ENCODE measurements at places on chromosomes 11 and 22.

DNA sequence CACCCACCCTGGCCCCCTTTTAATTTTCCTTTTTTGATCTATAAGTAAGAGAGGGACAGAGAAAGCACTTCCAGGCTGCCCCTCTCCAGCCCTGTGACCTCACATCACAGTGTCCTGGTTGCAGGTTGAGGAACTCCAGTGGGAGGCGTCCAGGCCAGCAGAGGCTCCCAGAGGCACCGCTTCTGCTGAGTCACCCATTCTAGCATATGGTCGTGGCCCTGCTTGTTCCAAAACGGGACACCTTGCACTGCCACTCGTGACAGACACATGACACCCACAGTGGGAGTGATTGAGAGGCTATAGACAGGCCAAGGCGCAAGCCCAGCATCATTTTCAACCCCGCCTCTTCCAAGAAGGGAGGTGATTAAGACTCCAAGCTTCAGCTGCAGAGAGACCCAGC is 16.0 kb upstream of the TMPRSS4 start:
- no peak for DNase-seq

DNA sequence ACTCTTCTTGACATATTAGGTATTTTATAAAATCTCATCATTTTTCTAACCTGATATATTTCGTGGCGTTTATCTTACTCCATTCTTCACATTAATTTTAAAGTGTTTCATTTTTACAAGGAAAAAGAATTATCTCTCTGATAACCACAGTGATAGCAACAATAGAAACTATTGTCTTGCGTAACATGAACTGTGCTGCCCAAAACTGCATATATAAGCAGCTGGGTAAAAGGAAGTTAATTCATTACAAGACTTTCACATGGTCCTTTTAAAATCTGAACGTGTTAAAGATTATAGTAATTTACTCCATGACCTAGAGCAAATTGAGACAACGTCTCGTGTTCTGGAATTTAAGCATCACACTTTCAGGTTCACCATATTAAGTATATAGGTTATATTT is 210.4 kb upstream of the GRIA4 start:
- DNase-seq, result no peak

- no peak for DNase-seq
These were observed 60.0 kb downstream of the THAP12 start for GRCh38 chr11:76320929-76321328.

DNA sequence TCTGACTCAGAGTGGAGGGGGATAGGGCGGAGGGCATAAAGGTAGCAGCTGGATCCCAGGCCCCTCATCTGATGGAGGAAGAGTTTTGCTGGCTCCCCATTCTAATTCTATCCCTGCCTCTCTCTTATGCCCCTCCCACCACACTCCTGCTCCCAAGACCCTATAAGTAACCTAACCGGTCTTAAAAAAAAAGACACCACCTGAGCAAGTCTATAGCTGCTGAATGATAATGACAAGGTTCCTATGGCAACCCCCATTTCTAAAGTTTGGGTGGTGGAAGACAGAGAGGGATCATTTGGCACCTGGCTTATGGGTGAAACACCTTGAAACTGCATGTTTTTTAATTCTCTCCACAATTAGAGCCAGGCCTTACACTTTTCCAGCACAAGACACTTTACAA is 69.6 kb downstream of the LARGE1 start:
- DNase-seq, result peak; percentile 55

DNA sequence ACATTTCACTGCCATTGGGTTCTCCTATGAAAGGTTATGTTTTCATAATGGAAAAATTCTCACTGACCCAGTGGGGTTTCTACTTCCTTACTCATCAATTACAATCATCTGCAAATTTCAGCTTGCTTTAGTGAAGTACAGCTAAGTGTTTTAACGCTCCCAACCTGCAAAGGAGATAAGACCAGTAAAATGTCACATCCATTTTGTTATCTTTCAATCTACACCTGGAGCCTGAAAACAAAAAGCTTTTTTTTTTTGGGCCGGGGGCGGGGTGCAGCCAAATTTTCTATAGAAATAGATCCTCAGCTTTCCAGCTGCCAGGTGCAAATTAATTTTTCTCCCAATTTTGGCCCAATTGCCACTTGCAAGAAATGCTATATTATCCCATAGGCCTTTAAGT is 40.6 kb downstream of the CADM1 start:
- no peak for DNase-seq

DNA sequence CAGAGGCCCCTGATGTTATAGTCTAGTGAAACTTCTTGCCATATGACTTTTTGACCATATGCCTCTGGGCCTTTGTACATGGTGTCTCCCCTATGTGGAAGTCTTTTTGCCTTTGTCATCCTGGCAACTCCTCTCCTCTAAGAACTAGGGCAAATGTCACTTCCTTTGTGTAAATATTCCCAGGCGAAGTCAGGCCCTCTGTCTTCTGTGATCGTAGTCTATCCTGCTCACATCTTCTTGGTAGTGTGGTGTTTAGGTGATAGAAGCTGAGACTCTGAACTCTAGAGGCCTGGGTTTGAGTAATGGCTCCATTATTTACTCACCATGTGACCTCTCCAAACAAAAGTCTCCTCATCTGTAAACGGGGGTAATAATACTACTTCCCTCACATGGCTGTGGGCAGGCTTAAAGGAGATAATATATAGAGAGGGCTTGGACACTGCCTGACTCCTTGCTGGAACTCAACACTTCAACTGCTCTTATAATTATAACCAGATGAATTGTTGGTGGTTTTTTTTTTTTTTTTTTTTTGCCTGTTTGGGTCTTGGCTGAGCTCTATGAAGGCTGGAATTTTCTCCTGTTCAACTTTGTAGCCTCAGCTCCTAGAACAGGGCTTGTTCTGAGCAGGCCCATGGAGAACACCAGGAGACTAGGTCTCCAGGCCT is 43.8 kb downstream of the INSC start:
- DNase-seq, result no peak

DNA sequence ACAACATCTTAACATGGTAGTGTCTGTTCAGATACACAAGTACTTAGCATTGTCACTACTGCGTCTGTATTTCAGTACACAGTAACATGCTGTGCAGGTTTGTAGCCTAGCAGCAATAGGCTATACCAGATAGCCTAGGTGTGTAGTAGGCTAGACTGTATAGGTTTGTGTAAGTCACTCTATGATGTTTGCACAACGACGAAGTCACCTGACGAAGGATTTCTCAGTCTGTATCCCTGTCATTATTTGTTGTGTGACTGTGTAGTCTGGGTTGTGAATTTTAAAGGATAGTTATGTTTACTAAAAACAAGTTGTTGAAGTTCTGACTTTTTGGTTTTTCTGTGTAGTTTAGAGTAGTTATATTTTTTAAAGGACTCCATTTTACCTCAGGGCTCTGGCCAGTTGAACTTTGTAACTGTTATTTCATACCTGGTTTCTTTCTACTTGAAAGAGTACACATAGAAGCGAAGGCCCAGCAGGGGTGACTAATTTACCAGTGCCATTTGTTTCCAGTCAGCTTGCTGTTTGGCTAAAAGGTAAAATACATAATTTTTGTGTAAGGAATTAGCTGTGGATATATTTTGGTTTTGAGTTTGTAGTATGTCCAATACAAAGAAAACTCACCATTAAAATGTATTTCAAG is 72.3 kb downstream of the PPP6R3 start:
- no peak for DNase-seq

- DNase-seq, result peak; percentile 91
These were observed 26.4 kb downstream of the LRFN4 start for GRCh38 chr11:66883016-66883965.

GRCh38 chr22:21010426-21011113 is 4.4 kb upstream of the P2RX6 start:
- no peak for DNase-seq

DNA sequence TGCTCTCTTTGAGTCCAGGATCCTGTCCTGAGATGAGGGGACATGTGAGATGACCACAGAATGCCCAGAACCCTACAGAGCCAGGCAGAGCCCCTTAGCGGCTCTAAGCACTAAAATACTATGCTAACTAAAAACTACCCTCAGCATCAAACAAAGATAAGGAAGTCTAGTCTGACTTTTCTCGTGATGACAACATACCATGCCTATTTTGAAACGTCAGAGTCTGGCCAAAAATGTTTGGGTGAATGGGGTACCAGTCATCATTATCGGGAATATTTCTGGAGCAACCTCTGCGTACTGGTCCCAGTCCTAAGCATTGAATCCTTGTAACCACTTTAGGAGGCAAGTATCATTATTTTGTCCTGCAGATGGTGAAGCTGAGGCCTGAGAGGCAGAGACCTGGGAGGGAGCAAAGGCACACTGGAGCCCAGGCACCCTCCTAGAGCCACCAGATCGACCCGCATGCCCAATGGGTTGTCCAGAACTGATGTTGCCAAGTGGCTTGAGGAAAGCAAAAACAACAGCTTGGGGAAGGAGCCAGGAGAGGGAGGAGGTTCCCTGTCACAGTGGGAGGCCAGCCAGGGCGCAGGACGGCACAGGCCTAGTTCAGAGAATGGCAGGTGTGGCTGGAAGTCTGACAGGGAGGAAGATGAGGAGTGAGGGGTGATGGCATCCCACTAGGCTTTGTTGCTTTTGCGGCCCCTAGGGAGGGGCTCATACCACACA is 7.2 kb upstream of the OSM start:
- no peak for DNase-seq

DNA sequence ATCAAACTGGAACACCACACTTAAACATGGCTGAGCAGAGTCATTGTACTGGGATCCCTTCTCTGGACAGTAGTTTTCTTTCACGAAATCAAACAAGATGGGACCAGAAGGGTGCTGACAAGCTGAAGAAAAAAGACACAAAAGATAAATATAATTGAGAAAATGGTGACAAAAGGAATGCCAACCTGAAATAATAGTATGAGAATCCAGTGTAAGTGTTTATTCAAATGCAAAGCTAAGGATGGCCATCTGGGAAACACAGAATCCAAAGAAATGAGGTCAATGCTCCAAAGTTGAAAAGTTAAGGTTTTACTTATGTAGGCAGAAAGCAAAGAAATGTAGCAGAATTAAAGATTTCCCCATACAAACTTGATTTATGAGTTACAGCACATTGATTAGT is 5.3 kb upstream of the OR52E5 start:
- DNase-seq, result no peak

DNA sequence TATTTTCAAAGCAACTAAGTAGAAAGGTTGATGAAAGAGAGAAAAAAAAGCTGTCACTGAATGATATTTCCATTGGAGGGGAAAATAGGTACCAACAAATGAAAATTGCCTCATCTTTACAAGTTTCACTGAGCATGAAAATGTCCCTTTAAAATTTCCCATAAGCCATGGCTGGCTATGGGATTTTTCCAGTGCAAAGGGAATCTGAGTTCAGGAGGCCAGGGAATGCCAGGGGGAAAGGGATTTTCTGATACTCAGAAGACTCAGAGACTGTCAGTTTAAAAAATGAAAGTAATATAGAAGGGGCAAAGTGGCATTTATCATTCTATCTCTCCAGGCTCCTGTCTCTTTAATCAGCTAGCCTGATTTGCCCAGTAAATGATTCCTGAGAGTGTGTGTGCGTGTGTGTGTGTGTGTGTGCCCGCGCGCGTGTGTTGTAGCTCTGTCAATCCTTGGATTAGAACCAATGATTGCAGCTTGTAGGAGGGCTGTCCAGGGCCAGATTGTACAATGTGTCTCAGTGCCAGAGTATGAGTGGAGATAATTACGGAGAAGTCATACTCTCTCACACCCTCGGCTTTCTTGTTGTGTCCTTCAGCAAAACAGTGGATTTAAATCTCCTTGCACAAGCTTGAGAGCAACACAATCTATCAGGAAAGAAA is at the start of gene NTM:
Gene NTM (plus strand): TSS at position 526 of the 662 bp plus-strand sequence.
- peak; percentile 44 for DNase-seq

DNA sequence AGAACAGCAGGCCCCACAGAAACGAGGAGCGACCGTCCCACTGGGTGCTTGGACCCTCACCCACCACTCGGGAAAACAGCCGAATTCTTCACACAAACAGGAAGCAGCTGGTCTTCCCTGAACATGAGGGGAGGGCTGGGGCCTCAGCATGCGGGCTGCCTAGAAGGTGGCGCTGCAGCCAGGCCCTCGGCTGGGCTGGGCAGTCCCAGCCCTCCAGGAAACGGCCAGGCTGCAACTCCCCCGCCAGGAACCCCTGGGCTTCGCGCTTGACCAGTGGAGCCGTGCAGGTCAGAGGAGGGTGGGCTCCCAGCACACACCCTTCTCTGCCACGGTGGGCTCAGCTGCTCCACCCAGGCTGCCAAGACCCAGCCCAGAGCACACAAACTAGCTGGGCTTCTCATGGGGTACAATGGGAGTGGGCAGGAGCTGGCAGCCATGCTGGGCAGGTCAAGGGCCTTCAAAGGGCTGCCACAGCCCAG is 29.6 kb downstream of the IGF2 start:
- DNase-seq, result peak; percentile 65

DNA sequence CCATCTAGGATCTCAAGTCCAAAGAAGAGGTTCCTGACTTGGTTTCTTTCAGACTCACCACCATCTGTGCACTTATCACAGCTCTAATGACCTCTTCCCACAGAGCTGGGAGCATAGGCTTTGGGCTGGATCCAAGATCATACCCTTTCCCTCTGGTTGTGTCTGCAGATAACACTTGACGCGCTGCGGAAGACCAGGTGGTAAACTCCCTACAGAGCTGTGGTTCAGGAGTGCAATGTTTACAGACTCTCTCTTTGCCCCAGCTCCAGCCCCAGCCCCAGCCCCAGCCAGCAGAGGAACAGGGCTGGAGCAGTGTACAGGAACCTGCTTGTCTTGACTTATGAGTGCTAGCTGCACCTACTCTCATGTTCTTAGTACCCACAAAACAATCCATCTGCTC is 274.4 kb upstream of the SYN3 start:
- no peak for DNase-seq

DNA sequence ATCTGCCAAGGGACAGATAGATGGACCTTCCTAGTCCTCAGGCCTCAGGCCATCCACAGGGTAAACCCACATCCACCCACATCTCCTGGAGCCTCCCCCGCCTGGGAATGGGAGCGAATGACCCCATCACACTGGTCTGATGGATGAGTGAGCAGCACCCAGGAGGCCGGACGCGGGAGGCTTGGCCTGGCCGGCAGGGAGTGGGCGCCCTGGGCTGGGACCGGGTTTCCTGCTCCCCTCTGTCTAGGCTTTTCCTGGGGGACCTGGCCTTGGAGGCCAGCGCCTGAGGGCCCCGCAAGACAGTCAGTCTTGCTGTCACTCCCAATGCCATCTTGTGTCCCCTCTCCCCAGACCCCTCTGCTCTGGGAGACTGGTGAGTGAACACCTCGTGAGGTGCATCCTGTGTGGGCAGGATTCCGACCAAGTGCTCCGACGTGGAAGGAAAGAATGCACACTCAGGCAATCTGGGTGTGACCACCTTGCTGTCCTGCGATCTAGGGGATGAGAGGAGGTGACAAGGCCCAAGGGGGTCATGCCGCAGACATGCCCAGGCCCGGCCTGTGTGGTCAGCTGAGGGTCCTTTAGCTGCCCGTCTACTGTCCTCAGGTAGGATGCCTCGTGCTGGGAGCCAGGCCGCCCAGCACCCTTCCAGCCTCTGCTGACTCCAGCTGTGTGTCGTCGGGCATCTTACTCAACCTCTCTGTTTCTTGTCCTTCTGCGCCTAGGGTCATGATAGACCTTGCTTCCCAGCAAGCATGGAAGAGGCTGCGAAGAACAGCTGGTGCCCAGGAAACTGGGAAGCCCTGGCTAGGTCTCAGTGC is 26.5 kb upstream of the WNT7B start:
- DNase-seq, result no peak

GRCh38 chr11:45615182-45615792 is 50.1 kb downstream of the CHST1 start:
- DNase-seq, result no peak
